ENCODE measurements at places on chromosomes 4 and X.

DNA sequence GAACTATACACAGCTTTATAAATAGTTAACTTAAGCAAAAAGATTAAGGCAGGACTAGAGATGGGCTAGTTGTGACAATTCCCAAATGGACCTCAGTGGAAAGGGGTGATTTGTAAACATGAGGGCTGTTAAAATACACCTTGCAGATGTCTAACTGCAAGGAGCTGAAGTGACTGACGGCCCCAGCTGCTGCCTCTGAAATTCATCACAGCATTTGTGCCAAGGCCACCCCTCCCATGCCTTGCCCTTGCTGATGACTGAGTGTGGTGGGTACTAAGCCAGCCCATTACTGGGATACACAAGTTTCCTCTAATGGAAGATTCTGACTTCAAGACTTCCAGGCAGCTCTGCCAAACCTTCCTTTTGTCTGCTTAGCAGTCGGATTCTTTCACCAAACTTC lies 23.7 kb upstream of the EGFL6 start:
- no peak for DNase-seq

GRCh38 chr4:185020293-185020808 lies 2.1 kb downstream of the HELT start:
- DNase-seq: no peak

- DNase-seq: no peak
Measured at GRCh38 chr4:56160636-56161035, 211.9 kb downstream of the CEP135 start.

DNA sequence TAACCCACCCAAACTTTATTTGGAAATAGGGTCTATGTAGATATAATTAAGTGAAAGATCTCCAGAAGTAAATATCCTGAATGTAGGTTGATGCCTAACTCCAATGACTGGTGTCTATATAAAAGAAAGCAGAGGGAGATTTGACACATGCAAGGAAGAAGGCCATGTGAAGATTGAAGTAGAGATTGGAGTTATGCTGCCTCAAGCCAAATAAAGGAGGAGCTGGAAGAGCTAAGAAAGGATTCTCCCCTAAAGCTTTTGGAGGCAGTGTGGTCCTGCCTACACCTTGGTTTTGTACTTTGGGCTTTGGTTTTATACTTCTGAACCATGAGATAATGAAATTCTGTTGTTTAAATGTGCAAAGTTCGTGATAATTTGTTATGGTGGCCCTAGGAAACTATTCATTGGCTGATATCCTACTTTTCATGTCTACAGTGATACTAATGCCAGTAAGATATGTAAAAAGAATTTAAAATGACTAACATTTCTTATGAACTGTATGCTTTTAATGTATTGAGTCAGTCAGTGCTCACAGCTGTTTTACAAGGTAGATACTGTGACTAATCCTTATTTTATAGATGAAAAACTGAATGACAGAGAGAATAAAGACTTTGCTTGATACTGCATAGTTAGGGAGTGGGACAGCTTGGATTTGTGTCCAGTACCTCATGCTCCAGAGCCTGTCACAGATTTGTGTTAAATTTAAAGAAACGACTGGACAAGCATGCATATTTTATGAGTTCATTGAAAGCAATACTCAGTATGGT lies 5.9 kb upstream of the RAB40AL start:
- no peak for DNase-seq

GRCh38 chr4:39102297-39102696 lies 40.3 kb downstream of the KLHL5 start:
- DNase-seq: no peak

GRCh38 chr4:77493120-77493752 lies 112.4 kb upstream of the CXCL13 start:
- DNase-seq: peak; percentile 19

GRCh38 chr4:44118971-44119680 lies 329.5 kb downstream of the KCTD8 start:
- DNase-seq: no peak

DNA sequence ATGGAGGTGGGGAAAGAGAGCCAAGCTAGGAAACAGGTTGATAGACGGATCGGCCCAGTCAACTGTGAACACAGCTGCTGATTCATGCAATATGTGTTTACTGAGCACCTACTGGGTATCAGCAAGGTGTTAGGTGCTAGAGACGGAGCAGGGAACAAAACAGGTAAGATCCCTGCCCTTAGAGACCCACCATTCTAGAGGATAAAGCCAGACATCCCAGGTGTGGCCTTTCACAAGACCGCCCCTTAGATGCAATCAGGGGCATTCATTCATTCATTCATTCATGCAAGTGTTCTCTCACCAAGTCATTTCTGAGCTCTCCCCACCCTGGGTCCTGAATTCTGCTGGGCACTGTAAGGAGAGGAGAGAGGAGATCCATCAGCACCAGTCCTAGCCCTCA lies 20.2 kb upstream of the MTM1 start:
- no peak for DNase-seq
